ENCODE measurements at places on chromosomes 11 and 22.

DNA sequence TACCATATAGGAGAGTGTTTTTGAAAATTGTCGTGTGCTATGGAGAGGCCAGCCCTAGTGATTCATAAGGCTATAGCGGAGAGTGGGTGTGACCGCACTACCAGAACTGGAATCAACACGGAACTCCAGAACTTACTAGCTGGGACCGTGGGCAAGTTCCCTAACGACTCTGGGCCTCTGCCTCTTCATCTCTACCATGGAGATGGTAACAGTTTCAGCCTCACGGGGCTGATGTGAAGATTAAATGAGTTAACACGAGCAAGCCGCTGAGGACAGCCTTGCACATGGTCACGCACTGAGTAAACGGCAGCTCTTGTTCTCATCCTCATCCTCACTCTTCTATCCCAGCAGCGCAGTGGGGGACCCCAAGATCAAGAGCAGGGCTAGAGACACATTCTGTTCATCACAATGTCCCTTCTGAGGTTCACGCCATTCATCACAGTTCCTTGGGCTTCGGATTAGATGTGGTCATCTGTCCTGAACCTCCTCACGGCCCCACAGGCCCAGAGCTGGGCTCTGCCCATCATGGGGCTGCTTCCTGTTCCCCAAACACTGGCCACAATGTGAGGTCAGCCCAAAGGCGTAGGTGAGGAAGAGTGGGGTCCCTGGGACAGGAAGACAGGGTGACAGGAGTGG, 47.2 kb upstream of the CD5 start:
- H3K4me1 ChIP-seq = no peaks in the 10 kb centered on the region
- H3K27me3 ChIP-seq = no peaks in the 10 kb centered on the region
- DNase-seq = no peak
- no peak overlapping the region for H3K27ac ChIP-seq
- no peaks in the 10 kb centered on the region for H3K36me3 ChIP-seq
- H3K4me3 ChIP-seq = no peak overlapping the region

DNA sequence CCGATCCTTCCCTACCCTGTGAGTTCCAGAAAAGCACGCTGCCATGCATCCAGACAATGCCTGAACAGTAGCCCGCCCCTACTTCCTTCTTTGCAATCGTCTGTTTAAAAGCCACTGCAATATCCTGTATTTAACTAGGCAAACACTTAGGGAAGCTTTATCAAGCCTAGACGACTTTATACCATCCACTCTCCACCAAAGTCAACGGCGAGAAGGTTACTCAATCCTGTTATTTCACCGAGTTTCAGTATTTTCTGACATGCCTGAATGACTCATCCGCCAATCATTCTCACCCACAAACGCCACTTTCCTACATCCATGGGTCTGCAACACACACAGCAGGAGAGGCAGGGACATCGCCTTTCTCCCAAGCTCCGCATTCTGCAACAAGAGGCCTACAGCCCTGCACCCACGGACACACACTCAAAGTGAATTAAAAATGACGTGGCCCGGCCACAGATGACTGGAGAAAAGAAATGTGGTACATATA, 9.3 kb downstream of the CELSR1 start:
- H3K36me3 ChIP-seq = no peaks in the 10 kb centered on the region
- H3K4me3 ChIP-seq = no peak overlapping the region
- no peak for DNase-seq
- H3K4me1 ChIP-seq = no peaks in the 10 kb centered on the region
- H3K27ac ChIP-seq = no peak overlapping the region
- H3K27me3 ChIP-seq = no peaks in the 10 kb centered on the region

- H3K4me1 ChIP-seq = no peaks in the 10 kb centered on the region
- no peak overlapping the region for H3K4me3 ChIP-seq
- no peak overlapping the region for H3K27ac ChIP-seq
- no peaks in the 10 kb centered on the region for H3K27me3 ChIP-seq
These were observed 69.1 kb downstream of the C11orf87 start for GRCh38 chr11:109490953-109491635.

- H3K27ac ChIP-seq = no peak overlapping the region
- H3K4me1 ChIP-seq = no peaks in the 10 kb centered on the region
- no peak for DNase-seq
- no peaks in the 10 kb centered on the region for H3K27me3 ChIP-seq
These were observed 4.6 kb downstream of the ETS1 start for GRCh38 chr11:128582496-128583366.

DNA sequence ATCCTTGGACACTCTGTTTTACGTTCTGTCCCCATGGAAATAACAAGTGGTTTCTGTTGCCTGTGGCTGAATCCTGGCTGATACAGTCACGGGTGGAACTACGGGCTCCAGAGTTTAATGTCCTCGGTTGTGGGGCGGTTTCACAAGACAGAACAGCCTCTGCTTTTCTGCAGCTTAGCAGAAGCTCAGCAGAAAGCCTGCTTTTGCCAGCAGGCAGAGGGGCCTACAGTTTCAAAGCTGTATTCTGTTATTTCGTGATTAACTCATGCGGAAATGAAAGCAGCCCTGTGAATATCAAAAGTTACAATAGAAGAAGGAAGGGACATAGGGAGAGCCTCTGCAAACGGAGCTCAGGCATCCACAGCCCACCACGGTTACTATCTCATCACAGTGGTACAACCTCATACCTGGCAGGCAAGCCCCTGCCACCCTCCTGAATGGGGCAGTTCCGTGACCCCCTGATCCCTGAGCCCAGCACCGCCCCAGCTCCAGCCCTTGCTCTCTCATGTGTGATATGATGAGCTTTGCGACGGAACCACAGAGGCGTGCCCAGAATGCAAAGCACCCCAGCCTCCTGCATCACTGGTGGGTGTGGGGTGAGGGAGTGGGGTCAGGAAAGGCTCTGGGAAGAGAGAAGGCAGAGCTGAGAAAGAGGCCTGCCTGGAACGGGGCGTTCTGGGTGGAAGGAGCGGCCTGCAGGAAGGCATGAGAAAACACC, 360.6 kb downstream of the BRD1 start:
- no peaks in the 10 kb centered on the region for H3K4me1 ChIP-seq
- H3K27ac ChIP-seq = no peak overlapping the region
- H3K27me3 ChIP-seq = no peaks in the 10 kb centered on the region

DNA sequence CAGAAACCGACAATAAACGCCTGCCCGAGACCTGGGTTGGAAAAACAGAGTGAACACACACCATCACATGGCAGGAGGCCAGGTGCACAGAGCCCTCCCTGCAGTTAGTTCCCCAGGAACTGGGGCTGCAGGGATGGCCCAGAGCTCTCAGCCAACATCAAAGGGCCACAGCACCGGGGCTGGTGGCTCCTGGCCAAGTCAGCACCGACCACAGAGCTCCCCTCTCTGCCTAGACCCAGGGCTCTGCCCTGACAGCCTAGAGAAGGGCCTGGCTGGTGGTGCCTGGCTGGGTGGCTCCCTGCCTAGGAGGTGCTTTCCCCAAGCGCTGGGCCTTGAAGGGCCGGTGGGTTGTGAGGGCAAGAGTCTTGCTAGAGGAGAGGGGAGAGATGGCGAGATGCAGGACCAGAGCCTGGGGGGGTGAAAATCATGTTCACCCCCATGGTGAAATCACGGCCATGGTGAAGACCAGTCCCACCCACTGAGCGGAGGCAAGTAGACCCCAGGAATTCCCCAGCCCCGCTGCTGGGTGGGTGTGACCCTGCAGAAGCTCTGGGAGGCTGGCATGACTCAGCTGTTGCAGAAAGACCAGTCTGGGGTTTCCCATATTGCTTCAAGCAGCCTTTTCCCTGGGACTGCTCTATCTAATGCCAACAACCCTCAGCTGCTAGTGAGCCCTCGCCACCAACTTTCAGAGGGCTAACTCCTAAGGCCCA, 7.2 kb upstream of the BID start:
- H3K4me3 ChIP-seq = no peak overlapping the region
- no peaks in the 10 kb centered on the region for H3K27me3 ChIP-seq
- H3K4me1 ChIP-seq = peaks cover 42% of the 10 kb centered on the region
- DNase-seq = peak; percentile 72
- H3K27ac ChIP-seq = peak overlapping the region; percentile 25

- H3K36me3 ChIP-seq = peaks cover 1% of the 10 kb centered on the region
- no peaks in the 10 kb centered on the region for H3K4me1 ChIP-seq
- H3K27me3 ChIP-seq = no peaks in the 10 kb centered on the region
- DNase-seq = no peak
- no peak overlapping the region for H3K27ac ChIP-seq
- no peak overlapping the region for H3K4me3 ChIP-seq
These were observed 32.0 kb downstream of the CERK start for GRCh38 chr22:46706060-46706459.

DNA sequence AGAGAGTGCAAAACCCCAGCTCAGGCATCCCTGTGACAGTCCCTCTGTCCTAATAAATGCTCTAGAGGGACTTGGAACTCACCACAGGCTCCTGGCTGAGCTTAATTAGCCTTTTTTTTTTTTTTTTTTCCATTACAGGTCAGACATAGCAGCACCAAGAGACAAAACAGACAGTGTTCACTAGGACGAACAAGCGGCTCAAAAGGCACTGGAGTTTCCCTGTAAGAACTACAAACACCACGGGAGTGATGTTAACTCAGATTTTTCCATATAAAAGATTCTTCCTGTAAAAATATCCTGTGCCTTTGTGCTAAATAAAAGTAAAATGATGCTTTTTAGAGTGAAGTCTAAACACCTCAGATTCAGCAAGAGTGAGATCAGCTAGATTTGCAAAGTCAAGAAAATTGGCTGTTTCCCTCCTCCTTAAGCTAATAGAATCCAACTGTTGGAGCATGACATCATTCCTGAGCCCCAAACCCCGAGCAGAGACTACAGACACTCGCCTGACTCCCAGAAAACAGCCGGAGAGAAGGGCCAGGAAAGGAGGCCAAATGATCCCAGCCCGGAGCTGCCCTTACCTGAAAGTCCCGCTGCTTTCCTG, 101.0 kb upstream of the AKIP1 start:
- no peak for DNase-seq
- no peak overlapping the region for H3K4me3 ChIP-seq
- H3K27me3 ChIP-seq = no peaks in the 10 kb centered on the region
- H3K27ac ChIP-seq = no peak overlapping the region
- H3K4me1 ChIP-seq = peaks cover 23% of the 10 kb centered on the region

- no peaks in the 10 kb centered on the region for H3K36me3 ChIP-seq
- DNase-seq = no peak
- no peak overlapping the region for H3K27ac ChIP-seq
These were observed 2.3 kb upstream of the WEE1 start for GRCh38 chr11:9571071-9571762.

GRCh38 chr11:81237139-81237538, 1496.5 kb downstream of the FAM181B start:
- DNase-seq = peak; percentile 11
- no peaks in the 10 kb centered on the region for H3K27me3 ChIP-seq
- no peaks in the 10 kb centered on the region for H3K4me1 ChIP-seq
- H3K27ac ChIP-seq = no peak overlapping the region
- H3K4me3 ChIP-seq = no peak overlapping the region

GRCh38 chr11:42311514-42311913, 852.1 kb upstream of the LRRC4C start:
- no peaks in the 10 kb centered on the region for H3K27me3 ChIP-seq
- no peak overlapping the region for H3K27ac ChIP-seq
- no peaks in the 10 kb centered on the region for H3K4me1 ChIP-seq
- no peak overlapping the region for H3K4me3 ChIP-seq

GRCh38 chr22:19275104-19275503, 16.4 kb downstream of the CLTCL1 start:
- no peak overlapping the region for H3K27ac ChIP-seq
- H3K36me3 ChIP-seq = no peaks in the 10 kb centered on the region
- peaks cover 2% of the 10 kb centered on the region for H3K27me3 ChIP-seq
- no peaks in the 10 kb centered on the region for H3K4me1 ChIP-seq
- no peak for DNase-seq

DNA sequence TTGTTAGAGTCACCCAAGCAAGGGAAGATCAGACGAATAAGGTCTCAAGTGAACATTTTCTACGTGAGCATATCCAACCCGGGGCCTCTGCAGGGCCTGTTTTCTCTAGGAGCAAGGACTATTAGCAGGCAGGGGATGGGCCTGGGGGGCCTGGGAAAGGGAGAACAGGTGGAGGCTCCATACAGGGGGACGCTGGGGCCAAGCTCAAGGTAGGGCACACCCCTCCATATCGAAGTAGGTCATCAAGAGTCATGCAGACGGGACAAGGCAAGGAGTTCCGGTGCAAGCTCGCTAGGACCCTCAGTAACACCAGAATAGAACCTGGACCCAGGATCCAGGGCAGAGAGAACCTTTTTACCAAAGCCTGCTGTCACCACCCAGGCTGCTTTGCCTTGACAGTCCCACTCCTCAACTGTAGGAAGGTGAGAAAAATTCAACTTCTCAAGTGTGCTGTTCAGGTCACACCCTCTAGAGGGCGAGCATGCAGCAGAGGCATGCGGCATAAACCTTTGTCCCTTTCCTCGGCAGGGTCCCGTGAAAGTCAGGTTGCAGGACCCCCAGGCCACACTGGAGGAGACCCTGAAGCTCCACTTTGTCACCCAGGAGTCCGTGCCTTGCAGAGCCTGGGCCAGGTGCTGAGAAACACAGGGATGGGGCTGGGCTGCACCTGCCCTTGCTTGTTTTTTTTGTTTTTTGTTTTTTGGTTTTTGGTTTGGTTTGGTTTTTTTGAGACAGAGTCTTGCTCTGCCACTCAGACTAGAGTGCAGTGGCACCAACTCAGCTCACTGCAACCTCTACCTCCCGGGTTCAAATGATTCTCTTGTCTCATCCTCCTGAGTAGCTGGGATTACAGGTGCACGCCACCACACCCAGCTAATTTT, 8.6 kb upstream of the APOBEC3B start:
- peak; percentile 71 for DNase-seq
- no peaks in the 10 kb centered on the region for H3K36me3 ChIP-seq
- H3K27ac ChIP-seq = no peak overlapping the region
- peaks cover 20% of the 10 kb centered on the region for H3K27me3 ChIP-seq
- H3K4me3 ChIP-seq = no peak overlapping the region

DNA sequence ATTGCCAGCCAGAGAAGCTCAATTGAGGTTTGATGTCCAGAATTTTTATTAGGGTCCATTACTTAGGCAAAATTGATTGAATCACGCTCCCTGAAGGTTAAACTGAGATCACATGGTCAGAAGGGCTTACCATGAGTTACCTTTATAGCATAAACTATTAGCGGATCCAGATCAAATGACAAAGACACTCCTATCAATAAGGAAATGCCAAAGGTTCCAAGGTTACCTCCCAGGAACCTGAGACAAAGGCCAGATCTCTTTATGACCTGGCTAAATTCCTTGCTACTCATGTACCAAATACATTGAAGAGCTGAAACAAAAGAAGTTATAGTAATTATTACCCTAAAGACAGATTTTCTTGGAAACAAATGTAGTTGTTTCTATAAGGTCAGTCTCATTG, 27.8 kb upstream of the ANO5 start:
- no peaks in the 10 kb centered on the region for H3K27me3 ChIP-seq
- H3K4me3 ChIP-seq = no peak overlapping the region
- no peaks in the 10 kb centered on the region for H3K4me1 ChIP-seq
- no peak overlapping the region for H3K27ac ChIP-seq

- no peak overlapping the region for H3K4me3 ChIP-seq
- H3K4me1 ChIP-seq = no peaks in the 10 kb centered on the region
- no peaks in the 10 kb centered on the region for H3K36me3 ChIP-seq
- no peak overlapping the region for H3K27ac ChIP-seq
- DNase-seq = no peak
These were observed 41.9 kb upstream of the WNT11 start for GRCh38 chr11:76248210-76248609.
